Stimulated activated CD8-positive, alpha-beta memory T cell treated with anti-CD3 and anti-CD28 coated beads, Interleukin-2, amount 100 ng/mL, for 1 hour (primary cell): ENCODE measurements at places on chromosomes 12 and 14.

DNA sequence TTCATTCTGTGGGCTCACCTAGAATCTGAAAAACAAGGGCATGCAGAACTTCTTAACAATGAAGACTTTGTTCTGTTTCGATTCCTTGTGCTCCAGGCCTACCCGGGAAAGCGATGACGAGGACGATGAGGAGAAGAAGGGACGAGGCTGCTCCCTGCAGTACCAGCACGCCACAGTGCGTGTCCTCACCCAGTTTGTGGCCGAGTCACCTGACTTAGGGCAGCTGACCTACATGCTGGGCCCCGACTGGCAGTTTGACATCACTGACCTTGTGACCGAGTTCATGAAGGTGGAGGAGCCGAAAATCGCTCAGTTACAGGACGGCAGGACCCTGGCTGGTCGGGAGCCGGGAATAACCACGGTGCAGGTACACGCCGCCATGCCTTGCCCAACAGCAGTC, 585.4 kb downstream of the AACS start:
- DNase-seq: no peak

DNA sequence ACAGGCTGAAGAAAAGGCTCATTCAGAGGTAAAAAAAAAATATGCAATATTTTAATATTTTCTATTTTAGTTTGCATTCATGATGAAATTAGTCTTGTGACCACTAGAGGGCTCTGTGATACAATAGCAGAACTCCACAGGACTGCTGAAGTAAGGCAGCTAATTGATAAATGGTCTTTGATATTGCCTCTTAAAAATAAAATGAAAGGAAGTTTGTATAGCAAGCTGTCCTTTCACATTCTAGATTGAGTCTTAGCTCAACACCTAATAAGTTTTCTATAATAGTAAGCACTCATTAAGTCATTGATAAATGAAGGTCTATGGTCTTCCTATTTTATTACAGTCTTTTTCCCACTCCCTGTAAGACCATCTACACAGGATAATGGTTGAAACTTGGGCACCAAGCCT, 315.7 kb downstream of the NAV3 start:
- DNase-seq: no peak

DNA sequence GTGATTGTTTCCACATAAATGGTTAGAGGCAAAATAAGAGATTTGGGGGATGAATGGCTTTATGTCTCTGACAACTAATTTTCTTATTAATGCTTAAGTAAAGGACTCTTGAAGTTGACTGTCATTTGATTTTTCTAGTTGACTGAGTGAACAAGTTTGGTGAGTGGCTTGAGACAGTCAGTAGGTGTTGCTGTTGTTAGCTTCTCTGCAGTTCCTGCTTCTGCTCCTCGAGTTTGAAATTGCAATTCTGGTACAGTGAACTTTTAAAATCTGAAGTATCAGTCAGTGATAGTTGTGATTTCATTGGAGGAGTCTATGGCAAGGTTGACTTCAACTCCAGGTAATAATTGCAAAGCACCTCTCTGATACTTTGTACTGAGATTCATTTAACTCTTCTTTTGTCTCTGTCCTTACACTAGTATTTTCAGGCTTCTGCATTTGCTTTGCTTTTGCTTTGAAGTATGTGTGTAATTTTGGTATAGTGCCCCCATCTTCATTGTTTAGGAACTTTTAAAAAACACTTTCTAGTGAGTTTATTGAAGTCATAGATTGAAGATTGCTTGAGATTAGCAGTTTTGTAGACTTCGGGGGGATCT, 415.5 kb downstream of the PCNX1 start:
- DNase-seq: no peak

- no peak for DNase-seq
These were observed 36.8 kb downstream of the ATF7 start for GRCh38 chr12:53589423-53589822.

GRCh38 chr12:43988838-43989560, 153.1 kb downstream of the TMEM117 start:
- DNase-seq: no peak

DNA sequence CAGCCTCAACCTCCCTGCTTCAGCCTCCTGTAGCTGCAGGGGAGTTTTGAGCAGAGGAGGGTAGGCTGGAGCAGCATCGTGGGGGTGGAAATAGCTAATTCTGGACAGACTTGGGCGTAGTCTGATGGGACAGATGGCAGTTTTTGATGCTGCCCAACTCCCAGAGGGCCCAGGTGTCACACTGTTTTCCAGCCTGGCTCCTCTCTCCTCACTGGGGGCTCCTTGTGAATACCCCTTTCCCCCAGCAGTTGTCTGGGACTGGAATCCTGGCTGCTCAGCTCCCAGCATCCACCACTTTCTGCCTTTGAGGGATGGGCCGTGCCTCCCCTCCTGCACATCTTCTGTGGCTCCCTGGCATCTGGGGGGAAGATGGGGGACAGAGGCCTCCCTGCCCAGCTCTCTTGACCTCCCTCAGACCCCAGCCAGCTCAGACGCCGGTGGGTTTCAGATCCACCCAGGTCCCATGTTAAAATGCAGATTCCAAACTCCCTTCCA, 34.0 kb downstream of the SH2B3 start:
- no peak for DNase-seq

DNA sequence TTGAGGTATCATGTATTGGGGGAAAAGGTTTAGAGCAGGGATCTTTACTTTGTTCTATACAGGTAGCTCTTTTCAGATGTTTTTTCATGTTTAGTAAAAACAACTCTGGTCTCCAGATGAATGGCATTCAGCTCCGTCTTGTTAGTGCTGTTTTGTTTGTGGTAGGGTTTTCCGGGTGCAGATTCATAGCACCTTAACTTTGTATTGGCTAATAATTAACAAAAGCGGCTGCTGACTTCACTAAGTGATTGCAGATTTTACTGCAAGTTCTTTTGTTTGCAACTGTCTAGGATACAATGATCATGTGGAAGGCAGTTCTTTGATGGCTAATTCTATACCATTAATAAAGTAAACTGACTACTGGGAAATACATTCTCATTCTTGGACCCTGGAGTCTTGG, 32.2 kb upstream of the BHLHE41 start:
- DNase-seq: no peak

- DNase-seq: no peak
These were observed 37.5 kb downstream of the LRIG3 start for GRCh38 chr12:58882826-58883225.

GRCh38 chr12:7431993-7432685, 11.8 kb downstream of the CD163L1 start:
- DNase-seq: no peak

DNA sequence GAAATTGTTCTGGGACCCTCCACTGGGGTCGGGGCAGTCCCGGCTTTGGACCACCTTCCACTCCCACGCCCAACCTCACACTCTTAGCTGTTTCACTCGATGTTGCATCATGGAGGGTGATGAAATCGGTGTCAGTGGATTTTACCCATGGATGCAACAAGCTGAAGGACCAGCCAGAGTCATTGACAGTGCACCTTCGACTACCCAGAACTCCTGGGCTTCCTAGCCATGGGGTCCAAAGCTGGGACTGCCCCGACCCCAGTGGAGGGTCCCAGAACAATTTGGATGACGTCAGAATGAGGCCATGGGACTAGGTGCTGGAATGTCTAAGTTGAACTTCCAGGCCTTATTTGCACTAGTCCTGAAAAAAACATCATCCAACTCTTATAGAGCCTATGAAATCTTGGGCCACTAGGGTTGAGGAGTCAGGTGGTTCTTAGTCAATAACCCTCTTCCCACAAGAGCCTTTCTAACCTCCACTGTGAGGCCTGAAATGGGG, 882 bp upstream of the IL23A start:
- no peak for DNase-seq

DNA sequence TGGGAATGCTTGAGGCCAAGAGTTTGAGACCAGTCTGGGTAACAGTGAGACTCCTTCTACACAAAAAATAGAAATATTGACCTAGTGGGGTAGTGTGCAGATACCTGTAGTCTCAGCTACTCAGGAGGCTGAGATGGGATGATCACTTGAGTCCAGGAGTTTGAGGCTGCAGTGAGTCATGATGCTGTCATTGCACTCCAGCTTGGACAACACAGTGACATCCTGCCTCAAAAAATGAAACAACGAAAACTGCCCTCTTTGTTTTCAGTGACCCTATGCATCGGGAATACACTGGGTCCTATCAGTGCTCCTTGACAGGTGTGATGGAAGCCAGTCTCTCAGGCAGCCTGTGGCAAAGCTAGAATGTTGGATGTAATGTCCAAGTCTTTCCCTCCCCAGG, 311.5 kb upstream of the OR4E1 start:
- DNase-seq: no peak

- DNase-seq: no peak
These were observed 3.5 kb upstream of the KSR2 start for GRCh38 chr12:117972301-117972700.

DNA sequence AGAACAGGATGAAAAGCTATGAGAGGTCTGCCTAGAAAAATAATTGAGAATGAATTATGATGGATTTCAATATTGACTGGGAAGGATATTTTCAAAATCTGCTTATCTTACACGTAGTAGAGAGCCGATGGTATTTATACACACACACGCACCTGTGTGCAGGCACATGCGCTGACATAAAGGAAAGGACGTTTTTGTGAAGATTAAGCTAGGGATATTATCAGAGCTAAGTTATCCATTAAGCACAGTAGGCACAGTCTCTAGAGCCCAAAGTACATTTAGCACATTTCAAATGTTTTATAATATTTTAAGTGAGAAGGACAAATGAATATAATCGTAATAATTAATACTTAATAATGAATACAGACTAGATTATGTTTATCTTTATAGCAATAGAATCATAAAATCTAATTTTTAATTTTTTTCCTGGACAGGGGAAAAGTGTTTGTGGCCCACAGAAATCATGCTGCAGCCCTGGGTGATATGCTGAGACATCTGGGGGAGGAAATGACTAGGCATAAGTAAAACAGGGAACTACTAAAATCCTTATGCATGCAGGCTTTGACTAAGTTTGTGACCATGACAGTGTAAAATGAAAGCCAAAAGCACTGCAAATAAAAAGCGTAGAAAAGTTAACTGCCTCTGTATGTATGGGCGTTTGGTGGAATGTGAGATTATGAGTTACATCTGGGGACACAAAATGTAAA, 146.1 kb downstream of the KITLG start:
- no peak for DNase-seq

GRCh38 chr12:12534166-12534866, 28.3 kb downstream of the DUSP16 start:
- DNase-seq: no peak

GRCh38 chr14:71754422-71755095, 177.7 kb upstream of the RGS6 start:
- no peak for DNase-seq

DNA sequence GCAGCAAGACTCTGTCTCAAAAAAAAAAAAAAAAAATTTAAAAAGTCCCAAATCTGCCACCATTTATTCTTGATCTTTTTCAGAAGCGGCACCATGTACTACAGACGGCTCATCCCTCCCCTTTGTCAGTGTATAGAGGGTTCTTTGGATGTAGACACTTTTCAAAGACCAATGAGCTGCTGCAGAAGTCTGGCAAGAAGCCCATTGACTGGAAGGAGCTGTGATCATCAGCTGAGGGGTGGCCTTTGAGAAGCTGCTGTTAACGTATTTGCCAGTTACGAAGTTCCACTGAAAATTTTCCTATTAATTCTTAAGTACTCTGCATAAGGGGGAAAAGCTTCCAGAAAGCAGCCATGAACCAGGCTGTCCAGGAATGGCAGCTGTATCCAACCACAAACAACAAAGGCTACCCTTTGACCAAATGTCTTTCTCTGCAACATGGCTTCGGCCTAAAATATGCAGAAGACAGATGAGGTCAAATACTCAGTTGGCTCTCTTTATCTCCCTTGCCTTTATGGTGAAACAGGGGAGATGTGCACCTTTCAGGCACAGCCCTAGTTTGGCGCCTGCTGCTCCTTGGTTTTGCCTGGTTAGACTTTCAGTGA, 6.5 kb upstream of the ACACB start:
- no peak for DNase-seq

DNA sequence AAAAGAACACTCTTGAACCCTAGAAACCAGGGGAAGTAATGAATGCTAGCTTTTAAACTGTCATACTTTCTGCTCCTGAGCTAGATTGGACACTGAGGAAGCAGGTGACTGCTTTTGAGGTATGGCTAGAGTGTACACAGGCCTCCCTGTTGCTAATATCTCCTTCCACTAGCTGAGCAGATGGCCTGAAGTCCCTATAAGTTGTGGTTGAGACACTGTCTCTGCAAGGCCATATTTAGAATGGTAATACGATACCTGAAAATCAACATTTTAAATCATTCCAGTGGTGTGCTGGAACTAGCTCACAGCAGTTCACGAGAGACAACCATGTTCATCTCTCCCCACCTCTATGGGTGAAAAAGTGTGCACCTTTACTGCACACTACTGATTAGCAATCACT, 46.4 kb upstream of the BMP4 start:
- no peak for DNase-seq

DNA sequence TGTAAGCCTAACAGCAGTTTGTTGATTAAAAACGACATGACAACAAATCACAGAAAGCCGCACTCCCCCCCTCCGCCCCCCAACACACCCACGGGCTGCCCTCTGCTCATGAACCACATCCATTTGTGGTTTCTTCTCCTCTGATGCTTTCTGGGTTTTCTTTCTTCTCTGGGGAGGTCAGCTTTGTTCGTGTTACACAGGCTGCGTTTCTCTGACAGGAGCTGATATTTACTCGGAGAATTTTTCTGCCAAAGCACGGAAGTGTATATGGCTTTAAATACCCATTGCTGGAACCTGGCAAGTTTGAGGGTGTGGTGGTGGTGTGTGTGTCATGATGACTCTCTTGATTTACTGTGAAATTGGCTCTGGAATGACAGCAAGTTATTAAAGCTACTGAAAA, 883.7 kb upstream of the TMEM132C start:
- DNase-seq: no peak

- DNase-seq: no peak
These were observed 594.4 kb downstream of the FLRT2 start for GRCh38 chr14:86124328-86124727.

- no peak for DNase-seq
These were observed 22.3 kb downstream of the SYT1 start for GRCh38 chr12:78886719-78887407.

GRCh38 chr12:113271466-113271852, 50.2 kb downstream of the TPCN1 start:
- DNase-seq: no peak

- no peak for DNase-seq
These were observed 12.6 kb downstream of the BEGAIN start for GRCh38 chr14:100574642-100575031.

DNA sequence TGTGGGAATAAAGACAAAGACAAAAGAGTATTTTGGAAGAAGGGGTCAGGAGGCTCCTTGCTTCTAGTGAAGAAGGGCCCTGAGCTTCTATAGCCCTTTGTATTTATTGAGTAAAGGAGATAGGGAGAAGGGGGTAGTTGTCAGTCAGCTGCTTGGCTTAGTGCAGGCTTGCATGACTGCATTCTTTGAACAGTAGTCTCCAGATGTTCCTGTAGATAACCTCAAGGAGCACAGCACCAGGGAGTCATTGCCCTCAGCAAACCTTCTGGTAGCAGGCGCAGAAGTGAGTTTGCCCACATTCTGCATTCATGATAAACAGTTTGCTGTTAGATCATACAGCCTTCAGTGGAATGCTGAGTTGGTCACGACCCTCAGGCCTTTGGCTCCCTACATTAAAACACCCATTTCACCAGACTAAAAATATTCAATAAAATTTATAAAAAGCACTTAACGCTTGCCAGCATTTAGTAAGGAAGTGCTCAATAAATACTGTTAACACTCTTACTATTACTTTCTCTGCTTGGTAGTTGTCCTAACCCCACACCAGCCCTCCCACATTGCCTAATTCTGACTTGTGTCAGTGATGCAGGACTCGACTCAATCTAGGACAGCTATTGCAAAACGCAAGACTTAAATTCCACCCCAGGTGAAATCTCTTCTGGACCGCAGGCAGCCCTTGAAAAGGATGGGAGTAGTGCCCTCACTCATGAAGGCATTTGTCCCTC, 3.0 kb upstream of the DHRS4 start:
- DNase-seq: no peak

GRCh38 chr14:69500736-69501135, 16.2 kb downstream of the PLEKHD1 start:
- no peak for DNase-seq
